ENCODE measurements at places on chromosomes 13 and 19.
A peak's percentile ranks its signal among the peaks of the same experiment; 100 is the strongest.

- no peak for DNase-seq
Observed at GRCh38 chr13:33855371-33855895, 37.5 kb downstream of the RFC3 start.

GRCh38 chr19:2902590-2903218 lies 2.0 kb downstream of the ZNF57 start:
- DNase-seq, result no peak

DNA sequence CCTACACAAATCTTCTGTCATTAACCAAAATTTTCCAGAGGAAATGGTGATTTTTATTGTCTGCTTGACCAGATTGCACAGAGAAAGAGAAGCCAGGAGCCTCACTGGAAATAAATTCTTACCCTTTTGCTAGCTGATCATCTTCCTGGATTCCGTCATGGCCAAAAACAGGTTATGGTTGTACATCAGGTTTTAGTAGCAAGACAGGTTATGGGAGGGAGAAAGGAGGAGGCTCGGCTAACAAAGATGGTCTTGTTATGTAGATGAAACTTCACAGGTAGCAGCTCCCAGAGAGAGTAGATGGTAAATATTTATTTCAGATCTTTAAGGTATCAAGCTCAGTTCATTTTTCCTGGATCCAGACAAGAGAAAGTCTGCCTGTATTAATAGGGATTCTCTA lies 19.7 kb upstream of the CEACAM3 start:
- no peak for DNase-seq

DNA sequence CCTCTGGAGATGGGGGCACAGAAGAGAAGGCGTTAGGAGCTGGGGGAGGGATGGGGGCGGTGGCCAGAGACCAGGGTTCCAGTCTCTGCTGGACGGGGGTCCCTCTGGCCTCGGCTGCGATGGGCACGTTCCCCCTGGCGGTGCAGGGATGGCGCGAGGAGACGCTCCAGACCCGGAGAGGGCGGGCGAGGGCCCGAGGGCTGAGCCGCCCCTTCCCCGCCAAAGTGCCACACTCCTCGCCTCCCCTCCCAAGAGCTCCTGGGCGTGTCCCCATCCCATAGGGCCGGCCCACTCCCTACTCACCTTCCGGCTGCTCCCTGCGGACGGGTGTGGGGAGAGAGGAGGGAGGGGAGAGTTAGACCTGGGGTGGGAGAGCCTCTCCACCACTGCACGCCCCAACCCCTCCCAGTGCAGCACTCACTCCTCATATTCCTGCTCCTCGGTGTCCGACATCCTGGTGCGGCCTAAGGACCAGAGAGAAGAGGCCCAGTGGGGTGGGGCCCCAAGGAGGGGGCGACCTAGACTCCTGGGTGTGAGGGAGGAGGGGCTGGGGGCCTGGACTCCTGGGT lies 2.2 kb downstream of the TNNT1 start:
- DNase-seq, result no peak

- peak; percentile 50 for DNase-seq
Observed at GRCh38 chr13:23695711-23696464, 125.7 kb downstream of the TNFRSF19 start.
